Left colon (tissue), 2 donors: ENCODE measurements at places on chromosomes 7 and 10. TPM values are rescaled to one million over a fixed set of nuclear protein-coding genes. Genes with fewer than 3 reads are reported as not detected.

Gene GNG11
- total RNA-seq = 4.2 TPM

Gene TRIL
- total RNA-seq = 2.0 TPM

Gene FAM53B
- 48.0 TPM for total RNA-seq

Gene IL15RA
- total RNA-seq = 19.6 TPM

Gene SLC39A12
- not detected for total RNA-seq

Gene PDK4
- total RNA-seq = 18.9 TPM

- DNase-seq = no peak
Observed at GRCh38 chr10:69733791-69734261, 67.9 kb upstream of the COL13A1 start.

DNA sequence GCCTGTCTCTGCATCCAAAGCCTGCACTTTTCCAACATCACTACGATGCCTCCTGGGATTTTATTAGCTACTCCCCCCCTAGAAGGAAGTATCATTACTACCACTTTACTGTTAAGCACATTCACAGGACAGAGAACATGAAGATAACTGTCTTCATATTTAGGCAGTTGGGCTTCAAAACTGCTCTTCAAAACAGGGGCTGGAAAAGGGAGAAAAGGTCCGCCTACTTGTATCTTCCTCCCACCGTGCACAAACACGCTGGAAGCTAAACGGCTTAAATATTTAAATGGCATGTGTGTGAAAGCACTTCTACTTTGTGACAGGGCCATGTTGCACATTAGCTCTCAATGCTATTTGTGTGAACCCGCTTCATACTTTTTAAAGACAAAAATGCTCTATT, 999 bp downstream of the ITIH5 start:
- DNase-seq = no peak

GRCh38 chr7:83695128-83695960, 46.4 kb upstream of the SEMA3E start:
- DNase-seq = no peak

GRCh38 chr10:82814635-82815034, 939.6 kb downstream of the NRG3 start:
- no peak for DNase-seq

GRCh38 chr10:110733218-110733952, 89.2 kb downstream of the RBM20 start:
- no peak for DNase-seq

GRCh38 chr10:76786504-76787072, 851.0 kb downstream of the KCNMA1 start:
- no peak for DNase-seq

- DNase-seq = no peak
Observed at GRCh38 chr10:34941471-34942357, 126.6 kb upstream of the PARD3 start.

- DNase-seq = no peak
Observed at GRCh38 chr7:90411510-90411909, 8.2 kb downstream of the CLDN12 start.

GRCh38 chr7:102082693-102083368, 203.8 kb upstream of the SH2B2 start:
- no peak for DNase-seq

GRCh38 chr10:132564690-132565089, 27.1 kb downstream of the INPP5A start:
- no peak for DNase-seq

DNA sequence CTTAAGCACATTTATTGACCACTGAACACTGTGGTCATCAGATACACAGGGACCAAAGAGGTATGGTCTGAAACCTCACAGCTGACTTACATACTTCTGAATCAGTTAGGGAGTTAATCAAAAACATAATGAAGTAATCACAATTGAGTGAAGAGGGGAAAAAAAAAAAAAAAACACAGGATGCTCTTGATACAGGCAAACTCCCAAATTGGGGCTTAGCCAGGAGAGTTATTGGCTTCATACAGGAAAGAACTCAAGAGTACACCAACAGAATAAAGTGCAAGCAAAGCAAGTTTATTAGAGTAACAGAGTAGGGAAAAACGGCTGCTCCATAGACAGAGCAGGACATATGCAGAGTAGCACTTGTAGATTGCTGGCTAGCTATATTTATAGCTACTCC, 917.0 kb downstream of the CNTNAP2 start:
- DNase-seq = no peak

DNA sequence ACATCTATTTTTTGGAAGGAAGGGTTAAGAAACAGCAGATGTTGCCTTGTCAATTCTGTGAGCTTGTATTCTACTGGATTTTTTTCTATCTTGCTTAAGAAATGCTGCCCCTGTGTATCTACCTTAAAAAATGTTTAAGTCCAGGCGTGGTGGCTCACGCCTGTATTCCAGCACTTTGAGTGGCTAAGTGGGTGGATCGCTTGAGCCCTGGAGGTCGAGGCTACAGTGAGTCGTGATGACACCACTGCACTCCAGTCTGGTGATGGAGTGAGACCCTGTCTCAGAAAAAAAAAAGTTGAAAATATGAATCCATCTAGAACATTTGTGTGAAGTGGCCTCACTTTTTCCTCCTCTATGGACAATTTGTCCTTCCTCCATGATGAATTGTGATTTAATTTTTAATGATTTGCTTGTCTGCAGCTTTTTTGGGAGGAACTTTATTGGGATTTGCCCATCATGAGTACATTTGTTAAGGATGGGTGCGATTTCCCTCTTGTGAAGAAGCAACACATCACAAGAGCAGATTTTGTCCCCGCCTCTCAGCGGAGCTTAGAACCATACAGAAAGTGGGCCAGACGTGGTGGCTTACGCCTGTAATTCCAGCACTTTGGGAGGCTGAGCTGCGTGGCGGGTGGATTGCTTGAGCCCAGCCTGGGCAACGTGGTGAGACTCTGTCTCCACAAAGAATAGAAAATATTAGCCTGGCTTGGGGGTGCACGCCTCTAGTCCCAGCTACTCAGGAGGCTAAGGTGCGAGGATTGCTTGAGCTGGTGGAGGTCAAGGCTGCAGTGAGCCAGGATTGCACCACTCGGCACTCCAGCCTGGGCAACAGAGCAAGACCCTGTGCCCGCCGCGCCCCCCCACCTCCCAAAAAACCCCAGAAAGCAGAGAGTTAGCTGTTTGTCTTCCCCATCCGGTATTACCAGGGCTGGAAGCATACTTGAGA, 57.7 kb downstream of the DNAJB6 start:
- DNase-seq = no peak

DNA sequence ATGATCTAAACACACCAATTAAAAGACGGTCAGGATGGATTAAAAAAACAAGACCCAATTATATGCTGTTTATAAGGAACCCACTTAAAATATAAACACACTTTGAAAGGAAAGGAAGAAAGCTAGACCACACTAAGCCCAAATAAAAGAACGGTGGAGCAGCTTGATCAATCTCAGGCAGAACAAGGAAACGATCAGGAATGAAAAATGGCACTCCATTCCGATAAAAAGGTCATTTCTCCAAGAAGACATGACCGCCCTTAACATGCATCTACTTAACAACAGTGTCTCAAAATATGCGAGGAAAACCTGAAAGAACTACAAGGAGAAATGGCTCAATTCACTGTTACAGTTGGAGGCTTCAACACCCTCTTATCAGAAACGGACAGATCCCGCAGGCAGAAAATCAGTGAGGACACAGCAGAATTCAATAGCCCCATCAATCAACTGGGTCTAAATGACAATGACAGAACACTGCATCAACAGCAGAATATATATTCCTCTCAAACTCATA, 210.0 kb downstream of the MAD1L1 start:
- DNase-seq = no peak

DNA sequence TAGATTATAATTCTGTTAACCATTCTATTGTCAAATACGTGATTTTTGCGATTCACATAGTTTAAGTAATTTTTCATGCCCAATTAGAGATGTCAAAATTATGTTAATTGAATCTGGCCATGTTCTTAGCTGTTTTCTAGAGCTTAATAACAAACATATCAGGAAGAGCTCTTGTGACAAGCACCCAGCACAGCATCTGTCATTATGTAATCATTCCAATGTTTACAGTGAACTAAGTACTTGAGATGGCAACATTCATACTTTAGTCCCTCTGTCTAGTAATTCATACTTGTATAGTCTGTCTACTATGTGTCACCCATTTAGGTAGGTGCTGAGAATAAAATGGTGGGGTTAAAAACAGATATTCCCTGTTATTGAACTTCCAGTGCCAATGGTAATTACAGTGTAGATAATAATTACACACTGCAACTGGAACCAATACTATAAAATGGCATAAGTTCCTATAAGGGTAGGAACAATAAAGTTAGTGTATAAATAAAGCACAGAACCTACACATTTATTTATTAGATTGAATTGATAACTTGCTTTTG, 55.2 kb downstream of the ZEB1 start:
- DNase-seq = no peak

GRCh38 chr10:6228010-6228511, 25.3 kb downstream of the PFKFB3 start:
- DNase-seq = no peak

DNA sequence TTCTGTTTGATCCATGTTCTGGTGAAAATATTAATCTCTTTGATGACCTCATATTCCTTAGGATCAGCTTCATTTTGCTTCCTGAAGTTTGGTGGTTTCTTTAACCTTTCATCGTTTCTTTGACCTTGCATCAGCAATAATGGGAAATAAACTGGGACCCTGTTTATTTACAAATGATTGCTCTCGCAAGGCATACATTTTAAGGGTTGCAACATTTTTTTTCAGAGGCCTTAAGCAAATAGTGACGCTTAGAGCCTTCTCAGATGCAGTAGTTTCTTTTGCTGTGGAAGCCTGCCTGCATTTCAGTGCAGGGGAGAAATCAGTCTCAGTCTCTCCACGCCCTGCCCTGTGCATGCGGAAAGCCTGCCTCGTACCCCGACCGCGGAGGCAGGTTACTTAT, 139.1 kb upstream of the NPS start:
- no peak for DNase-seq

GRCh38 chr7:103073989-103074518, 542 bp downstream of the FBXL13 start:
- DNase-seq = peak; percentile 31

DNA sequence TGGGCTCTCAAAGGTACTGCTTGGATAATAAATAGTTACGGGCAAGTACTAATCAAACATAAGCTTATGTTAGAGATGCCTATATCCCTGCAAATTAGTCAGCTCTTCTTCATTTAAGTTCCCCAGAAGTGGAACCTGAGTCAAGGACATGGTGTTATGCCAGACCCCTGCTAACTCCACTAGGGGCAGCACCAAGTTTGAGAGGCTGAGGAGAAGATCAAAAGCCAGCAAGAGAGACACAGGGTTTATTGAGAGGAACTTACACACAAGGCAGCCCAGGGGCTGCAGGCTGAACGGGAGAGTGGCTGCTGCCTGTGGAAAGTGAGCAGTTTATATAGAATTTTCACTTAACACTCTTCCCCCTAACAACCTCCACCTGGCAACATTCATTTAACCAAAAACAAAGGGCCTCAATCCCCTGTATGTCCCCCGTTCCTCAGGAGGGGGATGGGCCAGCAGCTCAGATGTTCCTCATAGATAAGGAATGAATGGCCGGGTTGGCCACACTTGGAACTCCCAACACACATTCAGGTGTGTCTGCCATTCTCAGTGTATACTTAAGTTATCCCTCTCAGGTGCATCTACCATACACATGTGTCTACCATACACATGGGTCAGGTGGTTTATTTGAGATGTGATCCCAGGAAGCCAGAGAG, 62.6 kb upstream of the GHITM start:
- no peak for DNase-seq

DNA sequence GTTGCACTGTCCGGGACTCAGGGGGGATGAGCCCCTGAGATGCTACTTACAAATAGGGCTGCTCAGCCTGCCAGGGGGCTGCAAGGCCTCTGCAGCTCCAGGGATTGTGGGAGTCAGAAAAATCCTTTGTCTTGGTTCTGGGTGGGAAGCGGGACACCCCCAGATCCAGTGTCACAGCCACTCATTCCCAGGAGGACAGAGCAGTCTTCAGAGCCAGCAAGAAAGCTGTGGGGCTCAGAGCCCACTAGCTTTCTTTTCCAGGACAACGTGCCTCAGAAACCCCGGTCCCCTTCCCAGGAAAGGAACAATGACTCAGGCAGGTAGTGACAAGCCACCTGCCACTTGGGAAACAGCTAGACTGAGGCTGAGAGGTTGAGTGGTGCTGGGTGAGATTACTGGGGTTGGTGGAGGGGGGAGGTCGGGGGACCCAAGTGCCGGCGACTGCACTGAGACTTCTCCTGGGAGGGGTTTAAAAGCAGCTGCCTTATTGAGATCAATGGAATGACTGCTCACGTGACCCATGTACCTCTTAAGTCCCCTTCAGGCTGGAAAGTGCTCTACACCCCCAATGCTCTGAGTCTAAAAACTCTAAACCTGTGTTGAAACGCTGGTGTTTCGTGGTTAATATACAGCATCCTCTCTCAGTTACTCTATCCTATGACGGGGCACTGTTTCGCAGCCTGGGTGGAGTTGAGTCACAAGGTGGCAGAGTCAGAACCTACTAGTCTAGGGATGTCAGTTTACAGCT, 123.6 kb downstream of the UBE2H start:
- DNase-seq = no peak

- no peak for DNase-seq
Observed at GRCh38 chr7:147400221-147400689, 1190.3 kb upstream of the C7orf33 start.

DNA sequence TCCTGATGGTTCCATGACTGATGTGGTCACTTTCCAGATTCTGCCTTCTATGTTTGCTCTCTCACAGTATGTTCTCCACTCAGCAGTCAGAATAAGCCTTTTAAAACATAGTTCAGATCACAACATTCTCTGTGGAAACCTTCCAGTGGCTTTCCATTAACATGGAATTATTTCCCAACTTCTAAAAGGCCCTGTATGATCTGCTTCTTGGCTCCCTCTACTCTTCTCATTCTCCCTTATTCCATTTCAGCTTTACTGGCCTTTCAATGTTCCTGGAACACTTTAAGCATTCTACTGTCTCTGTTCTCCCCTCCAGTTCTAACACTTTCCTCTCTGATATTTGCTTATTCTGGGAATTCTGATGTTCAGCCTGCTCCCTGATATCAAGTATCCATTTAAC, 325.6 kb downstream of the THSD7A start:
- DNase-seq = no peak

GRCh38 chr10:4651404-4652037, 174.5 kb upstream of the AKR1E2 start:
- DNase-seq = no peak

DNA sequence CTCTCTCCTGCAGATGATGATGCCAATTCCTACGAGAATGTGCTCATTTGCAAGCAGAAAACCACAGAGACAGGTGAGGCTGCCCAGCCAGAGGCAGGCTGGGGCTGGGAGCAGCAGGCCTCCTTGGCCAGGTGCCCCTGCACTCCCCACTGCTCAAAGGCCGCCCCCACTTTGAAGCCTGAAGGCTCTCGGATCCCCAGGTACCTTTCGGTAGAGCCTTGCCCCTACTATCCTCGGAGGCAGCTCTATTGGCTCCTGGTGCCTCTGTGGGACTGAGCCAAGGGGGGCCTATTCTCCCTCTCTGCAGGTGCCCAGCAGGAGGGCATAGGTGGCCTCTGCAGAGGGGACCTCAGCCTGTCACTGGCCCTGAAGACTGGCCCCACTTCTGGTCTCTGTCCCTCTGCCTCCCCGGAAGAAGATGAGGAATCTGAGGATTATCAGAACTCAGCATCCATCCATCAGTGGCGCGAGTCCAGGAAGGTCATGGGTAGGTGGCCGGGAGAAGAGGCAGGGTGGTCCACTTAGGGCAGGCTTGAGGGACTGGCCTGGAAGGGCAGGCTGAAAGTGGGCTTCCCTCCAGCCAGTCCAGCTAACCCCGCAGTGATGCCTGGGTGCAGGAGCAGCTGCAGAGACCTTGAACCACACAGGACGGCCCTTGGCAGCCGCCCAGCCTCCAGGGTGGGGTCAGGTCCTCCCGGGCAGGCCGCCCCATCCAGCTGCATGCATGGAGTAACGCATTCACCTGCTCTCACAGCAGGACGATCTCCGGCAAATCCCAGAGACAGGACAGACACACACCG, 14.1 kb downstream of the LAT2 start:
- DNase-seq = no peak
